ENCODE measurements at places on chromosomes 5 and 9.

DNA sequence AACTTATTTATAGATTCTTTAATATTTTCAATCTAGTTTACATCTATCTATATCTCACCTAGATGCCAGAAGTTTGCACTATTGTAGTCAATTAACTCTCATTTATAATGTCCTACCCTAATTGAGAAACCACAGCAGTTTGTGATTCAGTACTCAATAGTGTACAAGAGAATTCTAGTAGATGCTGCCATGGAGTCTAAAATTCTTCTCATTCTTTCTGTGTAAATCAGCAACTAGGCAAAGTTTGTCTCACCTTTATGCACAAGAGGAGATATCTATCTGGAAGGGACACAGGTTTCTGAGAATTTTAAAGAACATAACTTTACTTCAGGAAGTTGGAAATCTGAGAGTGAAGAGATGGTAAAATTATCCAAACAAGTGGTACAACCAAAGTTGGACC lies 173.0 kb upstream of the FBXL7 start:
- DNase-seq = no peak

- no peak for DNase-seq
These were observed 240.5 kb upstream of the CHD1 start for GRCh38 chr5:99169309-99169708.

GRCh38 chr9:112445196-112445595 lies 41.4 kb upstream of the KIAA1958 start:
- DNase-seq = no peak

GRCh38 chr9:111866976-111867375 lies 29.6 kb upstream of the UGCG start:
- DNase-seq = peak; percentile 3

GRCh38 chr5:20536341-20536740 lies 548.3 kb upstream of the CDH18 start:
- no peak for DNase-seq

DNA sequence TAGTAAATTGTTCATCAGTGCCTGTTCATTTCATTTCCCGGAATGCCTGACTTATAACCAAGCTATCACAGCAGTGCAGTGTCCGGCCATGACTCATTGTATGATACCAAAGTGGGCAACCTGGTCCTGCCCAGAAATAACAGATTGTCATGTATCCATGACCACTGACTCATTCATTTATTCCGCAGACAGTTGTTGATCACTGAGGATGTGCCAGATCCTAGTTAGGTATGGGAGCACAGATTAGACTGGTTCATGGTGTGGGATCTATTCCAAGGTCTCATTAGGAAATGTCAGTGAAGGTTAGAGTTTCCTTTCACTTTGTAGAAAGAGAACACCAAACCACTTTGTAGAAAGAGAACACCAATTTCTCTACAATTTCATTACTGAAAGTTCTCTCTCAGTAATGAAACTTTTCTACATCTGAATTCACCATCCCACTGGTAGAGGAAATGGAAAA lies 8.7 kb downstream of the NREP start:
- no peak for DNase-seq

DNA sequence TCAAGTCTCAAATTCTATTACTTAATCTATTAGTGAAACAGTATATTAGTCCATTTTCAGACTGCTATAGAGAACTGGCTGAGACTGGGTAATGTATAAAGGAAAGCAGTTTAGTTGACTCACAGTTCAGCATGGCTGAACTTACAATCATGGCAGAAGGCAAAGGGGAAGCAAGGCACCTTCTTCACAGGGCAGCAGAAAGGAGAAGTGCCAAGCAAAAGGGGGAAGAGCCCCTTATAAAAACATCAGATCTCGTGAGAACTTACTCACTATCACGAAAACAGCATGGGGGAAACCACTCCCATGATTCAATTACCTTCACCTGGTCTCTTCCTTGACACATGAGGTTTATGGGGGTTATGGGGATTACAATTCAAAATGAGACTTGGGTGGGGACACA lies 67.9 kb upstream of the CHSY3 start:
- no peak for DNase-seq

- DNase-seq = no peak
These were observed 230.6 kb downstream of the FSTL4 start for GRCh38 chr5:133381571-133382365.

DNA sequence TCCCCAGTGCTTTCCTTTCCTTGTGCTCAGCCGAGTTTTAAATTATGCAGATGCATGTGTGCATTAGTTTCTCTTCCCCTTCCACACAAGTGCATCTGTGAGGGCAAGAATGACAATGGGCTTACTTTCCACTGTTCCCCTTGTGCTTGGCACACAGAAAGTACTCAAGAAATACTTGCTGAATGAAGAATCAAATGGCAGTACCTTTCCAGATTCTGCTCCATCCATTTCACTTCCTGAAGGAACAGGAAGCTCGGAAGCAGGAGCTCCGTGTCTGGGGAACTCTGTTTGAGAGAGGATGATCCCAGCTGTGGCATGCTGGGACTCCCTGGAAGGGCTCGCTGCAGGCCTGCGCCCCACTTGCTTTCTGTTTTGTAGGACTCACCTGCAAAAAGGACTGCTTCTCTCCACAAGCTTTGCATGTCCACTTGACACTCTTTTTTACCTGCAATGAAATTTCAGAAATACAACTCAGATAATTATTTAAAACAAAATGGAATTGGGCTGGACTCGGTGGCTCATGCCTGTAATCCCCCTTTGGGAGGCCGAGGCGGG lies 5.5 kb downstream of the MRNIP start:
- DNase-seq = no peak

DNA sequence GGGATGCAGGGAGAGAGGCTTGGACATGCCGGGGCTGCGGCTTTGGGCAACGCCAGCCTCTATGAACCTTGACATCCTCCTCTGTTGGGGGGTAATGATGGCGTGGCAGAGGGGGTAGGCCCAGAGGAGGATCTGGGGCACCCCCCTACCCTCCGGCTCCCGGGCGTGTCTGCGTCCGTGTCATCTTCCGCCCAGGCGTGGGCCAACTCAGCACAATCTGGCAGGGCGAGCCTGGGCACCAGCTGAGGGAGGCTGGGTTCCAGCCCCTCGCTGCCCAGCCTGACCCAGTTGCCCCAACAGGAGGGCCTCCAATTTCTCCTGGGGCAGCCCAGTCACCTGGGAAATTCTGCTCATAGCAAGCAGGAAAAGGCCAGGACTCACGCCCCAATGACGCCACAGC lies 62.9 kb upstream of the IL17B start:
- no peak for DNase-seq

DNA sequence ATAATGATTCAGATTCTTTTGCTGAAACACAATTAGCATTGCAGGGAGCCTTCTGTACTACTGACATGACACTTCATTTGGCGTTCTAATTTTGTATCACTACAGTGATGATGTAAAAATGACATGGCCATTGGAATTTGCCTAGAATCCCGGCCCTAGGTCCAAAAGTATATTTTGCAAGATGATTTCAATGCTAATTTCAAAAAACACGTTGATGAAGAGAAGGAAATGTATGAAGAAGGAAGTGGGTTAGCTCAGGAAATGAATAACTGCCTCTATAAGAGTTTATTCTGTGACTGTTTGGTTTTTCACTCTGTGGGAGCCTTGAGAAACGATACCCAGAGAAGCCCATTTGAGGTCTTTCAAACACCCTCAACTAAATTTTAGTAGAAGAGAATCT lies 59.3 kb downstream of the OSTF1 start:
- DNase-seq = no peak

DNA sequence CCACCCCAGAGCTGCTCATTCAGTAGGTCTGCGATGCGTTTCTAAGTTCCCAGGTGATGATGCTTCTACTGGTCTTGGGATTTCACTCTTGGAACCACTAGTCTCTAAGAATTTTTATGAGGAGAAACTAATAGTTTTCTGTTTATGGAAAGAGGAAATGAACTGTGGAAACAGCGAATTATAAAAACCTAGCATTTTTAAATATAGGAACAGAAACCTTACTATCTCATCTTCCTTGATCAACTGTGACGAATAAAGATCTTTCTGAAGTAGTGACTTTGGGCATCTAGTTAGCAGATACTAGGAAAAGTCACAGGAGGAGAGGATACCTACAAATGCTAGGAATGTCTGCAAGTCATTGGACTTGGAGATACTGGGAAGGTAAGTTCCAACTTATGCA lies 376.8 kb upstream of the RFX3 start:
- no peak for DNase-seq

DNA sequence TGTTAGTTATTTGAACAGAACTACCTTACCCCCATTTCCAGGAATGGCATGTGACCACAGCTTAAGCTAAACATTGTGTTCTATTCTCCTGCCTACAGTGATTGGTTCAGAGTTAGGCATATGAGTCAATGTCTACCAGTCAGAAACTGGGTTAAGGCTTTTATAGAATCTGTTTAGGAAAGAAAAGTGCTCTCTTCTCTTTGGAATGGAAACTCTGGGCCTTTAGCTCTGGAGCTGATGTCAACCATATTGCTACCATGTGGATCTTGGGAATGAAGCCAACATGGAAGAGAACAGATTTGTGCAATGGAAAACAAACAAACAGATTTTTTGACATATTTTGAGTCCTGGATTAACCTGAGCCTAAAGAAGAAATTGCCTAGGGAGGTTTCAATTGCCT lies 488.9 kb upstream of the TNC start:
- DNase-seq = no peak

- no peak for DNase-seq
These were observed 146.5 kb downstream of the FANCC start for GRCh38 chr9:95171001-95171400.

GRCh38 chr5:19891658-19892057 lies 96.3 kb downstream of the CDH18 start:
- no peak for DNase-seq

DNA sequence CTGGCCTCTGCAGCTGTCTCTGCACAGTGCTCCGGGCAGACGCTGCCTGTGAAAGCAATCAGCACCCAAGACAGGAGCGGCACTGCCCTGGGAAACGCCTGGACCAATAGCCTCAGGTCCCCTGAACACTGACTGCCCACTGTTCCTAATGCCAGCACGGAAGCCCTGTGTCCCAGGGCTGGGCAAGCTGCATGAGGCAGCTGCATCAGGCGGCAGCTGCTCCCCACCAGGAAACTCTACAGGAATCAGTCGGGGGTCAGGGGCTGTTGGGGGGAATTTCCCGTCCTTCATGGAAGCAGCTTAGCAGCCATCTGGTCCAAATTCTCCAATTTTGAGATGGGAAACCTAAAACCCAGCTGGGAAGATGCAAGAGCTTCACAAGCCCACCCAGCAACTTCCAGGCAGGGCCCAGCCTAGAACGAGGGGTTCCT lies 118.6 kb downstream of the VAV2 start:
- DNase-seq = no peak

DNA sequence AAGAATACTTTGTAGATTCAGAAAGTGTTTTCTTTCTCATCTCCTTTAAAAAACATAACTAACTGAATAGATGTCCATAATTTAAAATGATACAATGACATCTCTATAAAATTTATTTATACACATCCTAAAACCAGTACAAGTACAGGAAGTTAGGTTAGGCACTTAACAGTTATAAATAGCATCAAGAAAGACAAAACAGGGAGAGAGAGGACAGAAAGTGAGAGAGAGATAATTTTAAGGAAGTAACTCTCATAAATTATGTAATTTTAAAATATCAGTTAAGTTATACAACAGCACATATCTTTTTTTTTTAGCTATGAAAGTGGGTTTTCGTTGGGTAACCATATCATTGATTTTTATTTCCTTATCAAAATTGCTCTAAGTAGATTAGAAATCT lies 1068.6 kb downstream of the TAF11L14 start:
- no peak for DNase-seq

GRCh38 chr5:7181841-7182240 lies 214.1 kb upstream of the ADCY2 start:
- DNase-seq = no peak

GRCh38 chr9:87910821-87911220 lies 6.9 kb upstream of the SPATA31C1 start:
- DNase-seq = no peak

DNA sequence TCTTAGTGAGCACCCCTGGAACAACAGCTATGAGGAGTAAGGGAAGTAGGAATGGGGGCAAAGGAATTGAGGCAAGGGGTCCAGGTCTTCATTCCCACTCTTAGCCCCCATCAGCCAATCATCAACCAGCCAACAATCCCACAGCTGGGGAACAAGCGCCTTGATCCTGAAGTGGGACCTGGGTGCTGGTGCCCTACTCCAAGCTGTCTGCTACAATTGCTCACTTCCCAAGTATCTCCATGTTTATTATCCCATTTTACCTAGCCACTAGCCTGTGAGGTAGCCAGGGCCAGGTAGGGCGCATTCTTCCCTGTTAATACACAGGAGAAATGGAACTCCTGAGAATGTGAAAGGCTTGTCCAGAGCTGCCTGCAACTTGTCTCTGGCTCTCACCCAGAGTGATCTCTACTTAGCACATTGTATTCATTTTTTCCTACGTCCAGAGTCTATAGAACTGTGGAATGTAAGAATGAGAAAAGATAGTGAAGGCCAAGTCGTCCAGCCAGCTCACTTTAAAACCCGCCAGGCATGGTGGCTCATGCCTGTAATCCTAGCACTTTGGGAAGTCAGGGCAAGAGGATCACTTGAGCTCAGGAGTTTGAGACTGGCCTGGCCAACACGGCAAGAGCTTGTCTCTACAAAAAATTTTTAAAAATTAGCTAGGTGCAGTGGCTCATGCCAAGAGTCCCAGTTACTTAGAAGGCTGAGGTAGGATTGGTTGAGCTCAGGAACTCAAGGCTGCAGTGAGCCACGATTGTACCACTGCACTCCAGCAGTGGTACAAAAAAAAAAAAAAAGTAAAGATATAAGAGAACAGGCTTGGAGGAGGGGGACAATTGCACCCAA lies 6.2 kb upstream of the DNAJC18 start:
- DNase-seq = no peak

- DNase-seq = no peak
These were observed 138.3 kb downstream of the HSD17B3 start for GRCh38 chr9:96163712-96164111.

- DNase-seq = no peak
These were observed 3.3 kb downstream of the OLFML2A start for GRCh38 chr9:124780060-124780756.

GRCh38 chr5:35345222-35345621 lies 114.9 kb upstream of the PRLR start:
- DNase-seq = no peak

Data from activated effector memory CD4-positive, alpha-beta T cell treated with Interleukin-2 at 50 U/mL for 16 hours (primary cell).